ENCODE measurements at places on chromosomes 1 and 21.

DNA sequence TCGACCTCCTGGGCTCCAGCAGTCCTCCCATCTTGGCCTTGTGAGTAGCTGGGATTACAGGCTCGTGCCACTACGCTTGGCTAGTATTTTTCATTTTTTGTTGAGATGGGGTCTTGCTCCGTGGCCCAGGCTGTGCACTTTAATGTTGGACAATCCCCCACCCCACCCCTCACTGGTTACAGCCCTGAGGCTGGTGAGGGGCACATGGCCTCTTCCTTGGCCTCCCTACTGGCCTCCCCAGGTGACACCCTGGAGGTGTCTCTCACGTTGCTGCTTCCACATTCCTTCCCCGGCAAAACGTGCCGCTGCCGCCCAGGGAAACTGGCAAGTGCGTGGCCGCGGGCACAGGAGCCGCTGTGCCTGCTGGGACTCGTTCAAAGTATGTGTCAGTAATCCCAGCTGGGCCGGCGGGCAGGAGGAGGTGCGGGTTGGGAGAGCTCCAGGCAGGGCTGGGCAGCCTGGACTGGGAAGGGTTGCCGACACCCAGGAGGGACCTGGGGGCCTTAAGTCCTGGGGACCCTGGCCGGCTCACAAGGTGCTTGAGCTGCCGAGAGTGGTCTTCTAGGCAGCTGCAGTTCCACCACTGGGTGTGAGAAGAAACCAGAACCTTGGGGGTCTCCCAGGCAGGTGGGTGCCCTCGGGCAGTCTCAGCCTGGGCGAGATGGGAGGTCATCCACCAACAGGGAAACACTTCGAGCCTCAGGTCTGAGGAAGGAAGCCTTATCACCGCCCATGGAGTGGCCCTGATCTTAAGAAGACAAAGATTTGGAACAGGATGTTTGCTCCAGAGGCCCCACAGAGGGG lies 6.5 kb downstream of the WNT3A start:
- DNase-seq = no peak

- DNase-seq = no peak
Observed at GRCh38 chr21:45537746-45538291, 4.4 kb downstream of the SLC19A1 start.

DNA sequence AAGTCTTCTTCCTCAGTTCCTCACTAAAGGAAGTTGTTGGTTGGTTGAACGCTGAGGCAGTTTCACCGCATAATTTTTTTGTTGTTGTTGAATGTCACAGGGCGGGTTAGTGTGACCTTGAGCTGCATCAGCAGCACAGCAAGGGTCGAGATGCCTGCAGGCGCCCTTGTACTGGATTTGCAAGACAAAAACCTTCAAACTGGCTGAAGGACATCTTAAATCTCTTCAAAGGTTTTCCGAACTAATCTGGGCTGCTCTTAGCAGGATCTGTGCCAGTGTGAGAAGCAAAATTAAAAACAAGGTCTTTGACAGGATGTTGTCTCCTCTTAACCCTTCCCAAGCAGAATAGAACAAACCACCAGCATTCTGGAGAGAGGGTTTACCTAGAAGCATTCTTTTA lies 59.4 kb downstream of the NRIP1 start:
- no peak for DNase-seq

GRCh38 chr1:173297798-173298391 lies 90.8 kb upstream of the TNFSF4 start:
- no peak for DNase-seq

DNA sequence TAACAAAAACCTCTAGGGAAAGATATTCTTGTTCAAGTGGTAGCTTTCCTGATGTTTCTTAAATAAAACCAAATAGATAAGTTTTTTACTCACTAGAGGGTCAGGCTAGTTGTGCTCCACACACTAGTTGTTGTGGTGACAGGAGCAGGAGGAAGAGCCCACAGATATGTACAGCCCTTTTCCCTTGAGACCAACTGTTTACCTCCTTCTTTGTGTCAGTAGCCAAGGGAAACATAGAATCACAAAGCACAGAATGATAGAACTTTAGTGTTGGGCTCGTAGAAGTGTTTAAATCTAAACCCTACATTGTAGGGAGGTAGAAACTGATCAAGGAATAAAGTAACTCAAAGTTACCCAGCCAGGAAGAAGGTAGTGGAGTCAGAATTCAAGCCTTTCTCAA lies 309.0 kb downstream of the CTH start:
- DNase-seq = no peak

- DNase-seq = no peak
Observed at GRCh38 chr1:65011983-65012382, 45.6 kb upstream of the JAK1 start.

DNA sequence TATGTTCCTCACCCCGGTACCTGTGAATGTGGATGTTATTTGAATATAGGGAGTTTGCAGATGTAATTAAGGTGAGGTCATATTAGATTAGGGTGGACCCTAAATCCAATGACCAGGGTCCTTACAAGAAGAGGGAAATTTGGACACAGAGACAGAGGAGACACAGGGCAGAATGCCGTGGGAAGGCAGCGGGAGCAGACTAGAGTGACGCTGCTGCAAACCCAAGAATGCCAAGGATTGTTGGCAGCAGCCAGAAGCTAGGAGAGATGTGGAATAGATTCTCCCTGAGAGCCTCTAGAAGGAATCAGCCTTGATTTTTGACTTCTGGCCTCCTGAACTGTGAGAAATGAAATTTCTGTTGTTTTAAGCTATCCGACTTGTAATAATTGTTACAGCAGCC lies 53.6 kb downstream of the SPATA46 start:
- no peak for DNase-seq

DNA sequence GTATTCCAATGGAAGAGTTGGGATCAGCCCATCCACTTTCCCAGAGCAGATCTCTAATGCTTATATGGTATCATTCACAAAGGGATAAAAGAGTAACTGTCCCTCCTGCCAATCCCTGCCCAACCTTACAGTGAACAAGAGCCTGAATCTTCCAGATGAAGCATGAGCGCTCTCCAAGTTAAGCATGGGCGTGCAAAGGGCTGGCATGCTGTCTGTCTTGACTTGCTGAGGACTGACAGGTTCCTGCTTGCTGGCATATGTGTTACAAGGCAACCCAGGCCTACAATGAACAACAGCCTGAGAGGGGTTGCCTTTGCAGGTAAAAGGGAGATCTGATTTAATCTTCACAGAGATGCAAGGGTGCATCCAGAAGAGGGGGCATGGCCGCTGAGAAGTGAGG lies 155.6 kb upstream of the SOD1 start:
- no peak for DNase-seq

GRCh38 chr1:35564037-35564883 lies 6.7 kb downstream of the NCDN start:
- no peak for DNase-seq

DNA sequence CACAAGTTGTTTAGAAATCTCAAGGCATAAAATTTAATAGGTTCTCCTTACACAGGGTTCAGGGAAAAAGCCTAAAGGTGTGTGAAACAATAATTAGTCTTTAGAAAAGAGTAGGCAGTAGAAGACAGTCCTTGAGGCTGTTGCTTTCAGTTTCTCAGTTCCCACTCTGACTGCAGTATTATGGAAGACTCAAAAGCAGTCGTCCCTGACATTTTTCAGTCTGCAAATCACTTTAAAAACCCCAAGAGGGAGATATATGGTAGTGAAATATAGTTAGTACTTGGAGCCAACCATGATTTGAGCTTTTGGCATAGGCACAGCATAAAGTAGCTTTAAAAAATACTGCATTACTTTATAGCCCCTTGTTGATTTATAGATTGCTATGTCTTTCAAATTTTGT lies 299.7 kb downstream of the OLFM3 start:
- DNase-seq = no peak

DNA sequence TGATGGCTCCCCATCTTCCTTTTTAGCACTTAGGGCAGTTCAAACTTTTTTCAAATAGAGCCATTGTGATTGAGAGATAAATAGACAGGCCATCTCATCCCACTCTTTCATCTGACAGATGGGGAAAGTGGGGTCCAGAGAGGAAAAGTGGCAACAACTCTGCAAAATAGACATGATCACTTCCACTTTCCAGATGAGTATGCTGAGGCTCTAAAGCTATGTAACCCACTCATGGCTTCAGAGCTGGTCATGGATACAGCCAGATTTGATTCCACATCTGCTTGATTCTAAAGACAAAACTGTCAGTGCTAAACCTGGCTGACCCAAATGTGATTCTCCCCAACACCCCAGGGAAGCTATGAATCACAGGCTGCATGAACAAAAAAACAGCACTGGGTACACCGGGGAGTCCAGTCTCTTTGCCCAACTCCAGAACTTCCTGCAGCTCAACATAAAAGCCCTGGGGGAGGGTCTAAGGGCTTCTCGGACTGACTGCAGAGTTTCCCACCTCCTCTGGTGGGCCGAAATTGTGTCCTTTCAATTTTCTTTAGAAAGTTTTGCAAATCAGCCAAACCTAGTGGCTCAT lies 59.3 kb downstream of the PLPP3 start:
- DNase-seq = no peak

DNA sequence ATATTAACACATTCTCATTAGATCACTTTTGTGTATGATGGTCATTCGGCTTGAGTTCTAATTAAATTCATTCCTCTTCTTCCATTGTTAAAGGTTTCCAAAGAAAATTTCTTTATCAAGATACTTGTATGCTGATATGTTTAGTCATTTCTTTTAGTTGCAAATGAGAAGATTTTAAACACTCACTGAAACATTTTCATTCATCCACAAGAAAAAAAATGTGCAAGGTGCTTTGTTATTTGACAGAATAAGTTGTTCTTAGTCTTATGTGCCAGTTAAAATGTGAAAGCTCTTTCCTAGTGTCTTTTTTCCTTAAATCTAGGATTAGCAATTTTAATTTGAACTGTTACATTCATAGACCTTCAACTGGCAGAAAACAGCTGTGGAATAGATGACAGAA lies 727.0 kb upstream of the NEGR1 start:
- no peak for DNase-seq

GRCh38 chr21:44065428-44065827 lies 41.8 kb upstream of the PWP2 start:
- no peak for DNase-seq

- DNase-seq = no peak
Observed at GRCh38 chr21:43280949-43281633, 112.3 kb downstream of the CRYAA start.

GRCh38 chr1:155176544-155177071 lies 3.0 kb downstream of the TRIM46 start:
- peak; percentile 15 for DNase-seq

GRCh38 chr1:5724847-5725246 lies 267.4 kb downstream of the NPHP4 start:
- no peak for DNase-seq

- no peak for DNase-seq
Observed at GRCh38 chr1:82466416-82466815, 665.7 kb downstream of the ADGRL2 start.

DNA sequence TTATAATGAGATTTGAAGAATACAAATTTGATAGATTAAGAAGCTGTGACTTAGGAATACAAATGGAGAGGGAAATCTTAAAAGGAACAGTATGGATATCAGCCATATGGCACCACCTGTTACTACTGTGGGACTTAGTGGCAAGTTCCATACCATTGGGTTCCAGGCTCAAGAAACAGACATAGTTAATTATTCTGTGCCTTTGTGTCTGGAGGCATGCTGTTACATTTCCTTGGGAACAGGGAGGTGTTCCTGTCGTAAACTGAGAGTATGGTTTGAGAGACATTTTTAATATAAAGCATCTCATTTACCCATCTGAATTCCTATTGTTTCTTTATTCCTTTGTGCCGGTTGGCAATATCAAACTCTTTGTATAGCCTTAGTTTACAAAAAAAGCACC lies 15.2 kb downstream of the PLA2G4A start:
- no peak for DNase-seq

GRCh38 chr1:8026153-8026975 lies at the start of gene ERRFI1:
Gene ERRFI1 (minus strand): TSS chr1:8026309. CDS start chr1:8015619, 10,690 bp downstream.
- DNase-seq = peak; percentile 51

DNA sequence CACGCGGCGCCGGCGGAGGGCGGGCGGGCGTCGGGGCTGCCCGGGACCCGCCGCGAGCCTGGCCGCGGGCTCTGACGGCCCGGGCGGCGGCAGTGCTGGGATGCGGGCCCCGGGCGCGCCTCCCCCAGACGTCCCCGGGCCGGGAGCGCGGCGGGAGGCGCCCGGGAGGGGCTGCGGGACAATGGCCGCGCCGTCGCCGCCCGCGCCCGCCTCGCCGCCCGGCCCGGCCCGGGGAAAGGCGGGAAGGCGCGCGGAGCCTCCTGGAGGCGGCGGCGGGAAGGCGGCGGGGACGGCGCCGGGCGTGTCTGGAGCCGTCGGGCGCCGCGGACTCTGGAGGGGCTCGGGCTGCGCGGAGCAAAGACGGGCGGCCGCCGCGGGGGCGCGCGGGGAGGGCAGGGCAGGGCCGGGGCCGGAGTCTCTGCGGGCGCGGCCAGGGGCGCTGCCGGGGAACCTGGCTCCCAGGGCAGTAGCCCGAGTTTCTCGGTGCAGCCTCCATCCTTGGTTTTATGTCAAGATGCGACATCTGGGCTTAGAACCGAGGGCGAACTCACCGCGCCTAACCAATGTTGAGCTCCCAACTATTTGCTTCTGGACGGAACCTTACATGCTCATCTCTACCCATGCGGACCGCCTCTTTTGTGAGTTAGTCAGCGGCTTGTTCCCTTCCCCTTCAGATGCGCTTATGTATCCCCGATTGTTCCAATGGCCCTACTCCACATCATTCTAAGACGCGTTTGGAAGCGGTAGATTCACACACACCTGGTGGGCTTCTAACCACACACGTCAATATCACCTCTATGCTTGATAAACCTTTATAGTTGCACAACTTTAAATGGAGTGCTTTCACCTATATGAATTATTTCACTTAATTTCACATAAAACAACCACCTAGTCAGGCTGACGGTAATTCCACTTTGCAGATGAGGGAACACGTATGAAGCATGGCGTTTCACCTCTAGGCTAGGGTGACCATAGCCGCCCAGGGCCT lies 651 bp downstream of the ZBTB8A start:
- no peak for DNase-seq

- no peak for DNase-seq
Observed at GRCh38 chr1:234928642-234929041, 200.0 kb downstream of the TOMM20 start.

DNA sequence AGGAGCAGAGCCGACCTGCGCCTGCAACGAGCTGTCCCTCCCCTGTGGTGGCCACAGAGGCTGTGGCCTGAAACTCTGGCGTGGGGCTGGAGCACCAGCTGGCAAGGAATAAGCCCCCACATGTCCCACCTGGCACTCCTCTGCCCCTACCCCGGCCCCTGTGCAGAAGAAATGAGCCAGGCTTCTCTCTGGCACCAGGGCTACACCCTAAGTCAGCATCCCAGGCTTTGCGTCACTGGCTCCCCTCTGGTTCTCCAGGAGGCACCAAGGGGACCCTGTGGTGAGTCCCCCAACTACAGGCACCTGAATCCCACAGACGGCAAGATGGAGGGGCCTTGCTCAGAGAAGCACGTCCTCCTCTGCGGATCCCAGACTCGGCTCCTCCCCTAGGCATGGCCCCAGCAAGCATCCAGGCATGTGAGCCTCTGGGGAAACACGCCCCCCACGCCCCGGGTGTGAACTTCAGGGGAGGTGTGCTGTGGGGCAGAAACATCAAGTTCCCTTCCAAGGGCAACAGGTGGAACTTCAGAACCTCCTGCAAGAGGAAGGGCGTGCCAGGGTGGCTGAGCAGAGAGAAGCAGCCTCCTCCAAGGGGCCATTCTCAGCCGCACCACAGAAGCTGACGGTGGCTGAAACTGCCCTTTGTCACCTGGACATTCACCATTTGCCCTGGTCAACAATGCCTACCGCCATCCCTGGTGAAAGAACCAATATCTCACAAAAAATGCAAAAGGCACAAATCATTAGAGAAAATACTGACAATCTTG lies 2.9 kb downstream of the KRTAP10-7 start:
- no peak for DNase-seq

GRCh38 chr1:170661646-170662411 lies 2.1 kb upstream of the PRRX1 start:
- DNase-seq = no peak

GRCh38 chr1:182256931-182257330 lies 134.7 kb downstream of the GLUL start:
- no peak for DNase-seq
